BJ (cell line): ENCODE measurements at places on chromosomes 2 and 18.

DNA sequence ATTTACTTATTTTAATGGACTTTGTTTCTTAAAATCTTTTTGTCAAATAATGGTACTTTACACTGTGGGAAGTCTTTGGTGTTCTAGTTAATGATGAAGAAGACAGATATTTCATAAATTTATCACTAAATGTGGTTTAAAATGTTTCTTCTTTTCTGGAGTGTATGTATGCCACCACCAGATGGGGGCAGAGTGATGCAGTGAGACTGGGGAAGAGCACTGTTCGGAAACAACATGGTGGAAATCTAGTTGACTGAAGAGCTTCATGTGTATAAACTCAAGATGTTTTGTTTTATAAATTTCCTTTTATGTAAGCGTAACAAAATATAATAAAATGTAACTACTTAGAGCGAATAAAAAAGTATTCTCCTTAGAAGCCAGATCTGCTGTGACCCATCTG, 195.1 kb downstream of the KCNE4 start:
- no peak for DNase-seq

DNA sequence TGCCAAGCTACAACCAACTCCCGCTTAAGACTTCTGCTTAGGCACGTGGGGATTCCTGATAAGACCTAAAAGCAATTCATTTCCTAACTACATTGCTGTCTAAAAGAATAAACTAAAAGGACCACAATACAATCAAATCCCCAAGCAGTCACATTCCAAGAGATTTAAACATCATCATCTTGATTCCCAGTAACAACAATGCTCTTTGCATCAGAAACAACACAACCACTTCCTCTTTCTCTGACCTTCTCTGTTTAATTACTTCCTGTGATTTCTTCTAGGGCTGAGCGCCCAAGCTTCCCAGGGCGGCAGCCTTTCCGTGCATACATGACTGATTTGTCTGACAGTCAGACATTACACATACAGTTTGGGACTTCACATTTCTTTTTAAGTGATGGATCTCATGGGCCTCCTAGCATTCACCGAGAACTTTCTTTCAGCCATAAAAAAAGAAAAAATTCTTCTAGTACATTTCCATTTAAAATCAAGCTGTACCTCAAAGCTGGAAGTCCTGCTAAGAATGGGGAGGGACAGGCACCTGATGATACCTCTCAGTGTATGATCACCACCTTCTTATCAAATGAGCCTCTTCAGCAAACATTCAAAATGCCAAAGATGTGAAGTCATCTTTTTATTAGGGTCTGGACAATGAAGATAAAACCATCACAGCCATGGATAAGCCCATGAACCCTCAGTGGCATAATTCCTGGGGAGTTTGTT, 11.5 kb downstream of the SPRED2 start:
- DNase-seq, result no peak

DNA sequence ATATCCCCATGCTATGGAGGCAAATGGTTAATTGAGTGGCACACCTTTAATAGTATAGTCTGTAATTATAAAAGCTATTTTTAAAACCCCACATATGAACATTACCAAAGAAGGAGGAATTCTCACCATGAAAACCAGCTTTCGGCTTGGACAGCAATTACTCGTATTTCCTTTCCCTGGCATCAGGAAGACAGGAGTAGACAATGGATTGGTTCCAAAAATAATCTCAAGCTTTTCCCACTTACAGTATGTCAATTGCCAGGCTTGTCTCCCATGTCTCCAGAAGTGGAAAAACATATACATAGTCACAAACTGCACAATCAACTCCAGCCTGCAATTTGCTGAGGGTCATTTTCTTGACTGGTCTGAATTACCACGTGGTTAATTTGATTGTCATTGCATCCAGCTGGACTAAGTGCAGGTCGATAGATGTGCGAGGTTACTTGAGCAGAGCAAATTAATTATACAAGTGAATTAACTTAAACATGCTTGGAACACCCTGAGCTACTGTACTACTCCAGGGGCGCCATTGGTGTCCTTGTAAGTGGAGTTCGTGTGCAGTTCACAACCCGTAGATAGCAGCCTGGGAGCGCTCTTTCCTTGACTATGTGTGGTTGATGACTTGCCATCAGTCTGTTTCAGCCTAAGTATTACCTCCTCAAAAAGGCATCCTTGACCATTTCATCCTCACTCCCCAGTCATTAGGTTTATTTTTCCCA, 124.3 kb upstream of the PELI1 start:
- DNase-seq, result no peak

DNA sequence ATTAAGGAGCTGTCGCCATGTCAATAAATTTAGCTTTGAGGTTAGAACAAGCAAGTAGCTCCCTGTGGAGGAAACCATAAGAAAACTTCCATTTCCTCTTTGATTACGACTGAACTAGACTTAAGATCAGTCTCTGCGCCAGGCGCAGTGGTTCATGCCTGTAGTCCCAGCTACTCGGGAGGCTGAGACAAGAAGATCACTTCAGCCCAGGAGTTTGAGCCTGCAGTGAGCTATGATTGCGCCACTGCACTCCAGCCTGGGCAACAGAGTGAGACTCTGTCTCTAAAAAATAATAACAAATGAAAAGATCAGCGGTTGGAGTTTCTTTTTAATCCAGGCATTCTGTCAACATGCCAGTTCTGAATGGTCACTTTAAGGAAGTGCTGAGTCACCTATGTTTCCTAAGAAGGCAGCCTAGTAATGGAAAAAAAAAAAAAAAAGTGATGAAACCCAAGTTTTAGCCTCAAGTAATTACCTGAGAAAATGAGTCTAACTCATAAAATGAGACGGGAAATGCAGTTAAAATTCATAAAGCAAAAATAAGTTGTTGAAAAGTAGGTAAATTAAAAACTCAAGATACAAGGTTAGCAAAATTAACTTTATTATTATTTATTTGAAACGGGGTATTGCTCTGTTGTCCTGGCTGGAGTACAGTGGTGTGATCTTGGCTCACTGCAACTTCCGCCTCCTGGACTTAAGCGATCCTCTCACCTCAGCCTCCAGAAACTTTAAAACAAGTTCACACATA, 10.2 kb downstream of the C18orf32 start:
- no peak for DNase-seq

DNA sequence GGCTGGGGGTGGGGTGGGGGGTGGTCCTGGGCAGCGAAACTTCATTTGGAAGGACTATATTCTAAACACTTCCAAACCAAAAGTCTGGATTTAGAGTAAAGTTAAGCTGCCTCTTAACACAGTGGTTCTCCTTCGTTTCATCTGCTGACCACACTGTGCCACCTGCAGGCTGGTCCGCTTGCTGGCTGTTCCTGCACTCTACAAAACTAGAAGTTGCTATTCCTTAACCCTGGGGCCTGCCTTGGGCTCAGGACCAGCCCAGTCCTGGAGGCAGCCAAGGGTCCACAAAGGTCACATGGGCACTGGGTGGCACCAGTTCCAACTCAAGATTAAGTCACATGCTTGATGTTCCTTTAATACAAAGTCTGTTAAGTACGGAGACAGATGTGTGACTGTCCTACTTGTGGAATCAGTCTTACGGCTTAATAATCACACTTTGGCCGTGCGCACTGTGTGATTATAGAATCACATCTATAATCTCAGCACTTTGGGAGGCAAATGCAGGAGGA, 195.4 kb downstream of the FAM210A start:
- peak; percentile 6 for DNase-seq

GRCh38 chr2:60453301-60453700, 100.2 kb downstream of the BCL11A start:
- no peak for DNase-seq

- DNase-seq, result no peak
Observed at GRCh38 chr2:115162494-115163293, 720.3 kb downstream of the DPP10 start.

GRCh38 chr2:109231996-109232705, 103.1 kb downstream of the SH3RF3 start:
- no peak for DNase-seq

- DNase-seq, result no peak
Observed at GRCh38 chr2:22824618-22825017, 560.4 kb upstream of the KLHL29 start.

GRCh38 chr2:193891023-193891422, 1696.3 kb upstream of the TMEFF2 start:
- no peak for DNase-seq

GRCh38 chr2:105194022-105194675, 47.4 kb upstream of the GPR45 start:
- DNase-seq, result no peak

GRCh38 chr18:45270289-45270771, 344.9 kb upstream of the SLC14A2 start:
- DNase-seq, result no peak

GRCh38 chr2:178592655-178593054, 112.4 kb downstream of the PLEKHA3 start:
- no peak for DNase-seq

- DNase-seq, result no peak
Observed at GRCh38 chr2:196980001-196980400, 53.5 kb upstream of the PGAP1 start.

GRCh38 chr18:61993831-61994230, 101.0 kb upstream of the RNF152 start:
- no peak for DNase-seq

- no peak for DNase-seq
Observed at GRCh38 chr2:156803243-156803642, 367.1 kb downstream of the GPD2 start.

DNA sequence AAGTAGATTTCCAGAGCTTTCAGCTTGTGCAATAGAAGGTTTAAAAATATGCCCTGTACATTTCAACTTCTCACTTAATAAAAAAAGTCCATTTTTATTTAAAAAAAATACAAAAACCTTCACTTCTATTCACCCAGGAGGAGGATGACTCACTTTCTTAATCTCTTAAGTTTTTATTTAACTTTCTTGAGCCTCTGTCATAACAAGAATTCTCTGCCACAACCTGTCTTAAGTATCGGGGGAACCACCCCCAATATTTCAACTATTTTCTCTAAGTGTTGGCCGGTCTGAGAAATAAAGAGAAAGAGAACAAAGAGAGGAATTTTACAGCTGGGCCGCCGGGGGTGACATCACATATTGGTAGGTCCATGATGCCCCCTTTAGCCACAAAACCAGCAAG, 58.4 kb downstream of the LRATD1 start:
- no peak for DNase-seq

GRCh38 chr2:8544786-8545694, 136.8 kb upstream of the ID2 start:
- peak; percentile 73 for DNase-seq

GRCh38 chr2:27147935-27148334, 869 bp upstream of the TCF23 start:
- no peak for DNase-seq

DNA sequence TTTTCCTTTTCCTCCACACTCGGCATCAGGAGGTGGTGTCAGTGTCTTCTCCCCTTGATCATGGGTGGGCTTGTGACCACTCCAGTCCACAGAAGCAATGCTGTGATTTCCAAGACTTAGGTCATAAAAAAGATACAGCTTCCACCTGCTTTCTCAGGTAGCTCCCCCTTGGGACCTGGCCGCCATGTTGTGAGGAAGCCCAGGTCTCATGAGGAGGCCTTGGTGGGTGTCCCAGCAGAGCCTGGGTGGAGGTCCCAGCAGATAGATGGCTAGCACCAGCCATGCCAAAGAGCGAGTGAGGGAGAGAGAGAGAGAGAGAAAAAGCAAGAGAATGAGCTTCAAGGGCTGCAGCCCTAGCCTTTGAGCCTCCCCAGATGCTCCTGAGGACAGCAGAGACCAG, 16.0 kb downstream of the SLC66A2 start:
- no peak for DNase-seq

GRCh38 chr2:97931858-97932225, 63.9 kb downstream of the TMEM131 start:
- DNase-seq, result no peak

DNA sequence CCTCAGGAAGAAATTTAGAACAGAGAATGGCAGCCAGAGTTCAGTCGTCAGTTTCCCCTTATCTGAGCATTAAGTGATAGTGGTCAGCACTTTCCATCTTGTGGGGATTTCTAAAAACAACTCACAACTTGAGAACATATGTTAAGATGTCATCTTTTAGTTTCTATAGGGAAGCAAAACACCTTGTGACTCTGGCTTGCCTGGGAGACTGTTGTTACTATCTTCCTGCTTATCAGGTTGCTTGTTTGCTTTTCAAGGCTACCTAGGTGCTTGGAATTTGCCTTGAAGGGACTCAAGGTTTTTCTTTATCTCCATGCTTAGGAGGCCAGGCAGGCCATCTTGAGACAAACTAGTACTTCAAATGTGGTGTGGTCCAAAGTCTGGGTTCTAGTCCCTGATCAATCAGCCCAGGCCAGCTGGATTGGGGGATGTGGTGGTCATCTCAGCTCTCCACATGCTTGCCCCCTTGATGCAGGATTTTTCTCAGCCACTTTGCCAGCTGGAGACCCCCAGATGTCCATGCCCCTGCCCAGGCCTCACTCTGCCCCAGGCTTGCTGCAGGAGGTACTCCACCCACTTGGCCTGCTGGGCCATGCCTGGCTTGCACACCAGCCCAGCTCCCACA, 125.9 kb downstream of the LYPD1 start:
- DNase-seq, result no peak

- DNase-seq, result no peak
Observed at GRCh38 chr2:206548383-206548782, 93.9 kb upstream of the FAM237A start.

DNA sequence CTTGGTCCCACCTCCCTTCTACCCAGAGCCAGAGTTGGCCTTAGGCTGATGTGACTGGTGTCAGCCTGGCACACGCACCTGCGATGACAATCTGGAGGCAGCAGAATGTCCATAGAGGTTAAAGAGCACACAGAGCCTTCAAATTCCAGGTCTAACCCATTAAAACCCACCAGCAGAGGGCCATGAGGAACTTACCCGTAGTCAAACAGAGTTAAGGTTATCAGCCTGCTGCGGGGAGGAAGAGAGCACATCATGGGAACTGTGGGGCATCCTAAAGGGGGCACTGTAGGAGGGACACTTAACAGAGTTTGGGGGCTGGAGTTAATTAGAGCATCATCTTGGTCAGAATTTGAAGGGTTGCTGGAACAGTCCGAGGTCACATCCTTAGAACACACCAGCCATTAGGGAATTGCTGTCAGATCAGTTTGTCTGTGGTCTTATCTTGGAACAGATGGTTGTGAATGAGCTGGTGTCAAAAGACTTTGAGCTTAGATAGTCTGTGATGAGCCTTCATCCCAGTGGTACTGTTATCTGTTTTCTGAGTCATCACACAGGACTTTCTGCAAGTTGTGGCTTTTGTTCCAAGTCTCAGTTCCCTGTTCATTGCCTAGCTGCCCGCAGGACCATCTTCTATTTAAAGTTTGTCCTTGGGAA, 248.6 kb downstream of the LOXHD1 start:
- no peak for DNase-seq

DNA sequence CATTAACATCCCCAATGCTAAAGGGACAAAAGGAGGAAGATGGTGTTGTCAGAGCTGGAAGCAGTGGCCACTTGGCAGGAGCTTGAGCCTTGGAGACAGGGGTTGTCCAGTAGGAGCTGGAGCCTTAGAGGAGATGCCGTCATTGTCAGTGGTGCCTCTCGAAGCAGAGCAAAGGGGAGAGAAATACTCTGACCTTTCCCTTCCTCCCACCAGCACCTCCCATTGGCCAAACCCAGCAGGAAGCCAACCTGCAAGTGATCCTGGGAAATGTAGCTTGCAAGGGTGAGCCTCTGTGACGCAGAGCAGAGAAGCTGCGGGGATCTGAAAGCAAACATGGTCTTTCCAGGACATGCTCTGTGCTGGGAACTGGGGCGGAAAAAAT, 33.7 kb upstream of the MRPL19 start:
- no peak for DNase-seq
